ENCODE measurements at places on chromosomes 5 and 9. TPM values are rescaled to one million over a fixed set of nuclear protein-coding genes. Genes with fewer than 3 reads are reported as not detected.
A peak's percentile ranks its signal among the peaks of the same experiment; 100 is the strongest.

Gene CHSY3
- 5.4 TPM for polyA plus RNA-seq

DNA sequence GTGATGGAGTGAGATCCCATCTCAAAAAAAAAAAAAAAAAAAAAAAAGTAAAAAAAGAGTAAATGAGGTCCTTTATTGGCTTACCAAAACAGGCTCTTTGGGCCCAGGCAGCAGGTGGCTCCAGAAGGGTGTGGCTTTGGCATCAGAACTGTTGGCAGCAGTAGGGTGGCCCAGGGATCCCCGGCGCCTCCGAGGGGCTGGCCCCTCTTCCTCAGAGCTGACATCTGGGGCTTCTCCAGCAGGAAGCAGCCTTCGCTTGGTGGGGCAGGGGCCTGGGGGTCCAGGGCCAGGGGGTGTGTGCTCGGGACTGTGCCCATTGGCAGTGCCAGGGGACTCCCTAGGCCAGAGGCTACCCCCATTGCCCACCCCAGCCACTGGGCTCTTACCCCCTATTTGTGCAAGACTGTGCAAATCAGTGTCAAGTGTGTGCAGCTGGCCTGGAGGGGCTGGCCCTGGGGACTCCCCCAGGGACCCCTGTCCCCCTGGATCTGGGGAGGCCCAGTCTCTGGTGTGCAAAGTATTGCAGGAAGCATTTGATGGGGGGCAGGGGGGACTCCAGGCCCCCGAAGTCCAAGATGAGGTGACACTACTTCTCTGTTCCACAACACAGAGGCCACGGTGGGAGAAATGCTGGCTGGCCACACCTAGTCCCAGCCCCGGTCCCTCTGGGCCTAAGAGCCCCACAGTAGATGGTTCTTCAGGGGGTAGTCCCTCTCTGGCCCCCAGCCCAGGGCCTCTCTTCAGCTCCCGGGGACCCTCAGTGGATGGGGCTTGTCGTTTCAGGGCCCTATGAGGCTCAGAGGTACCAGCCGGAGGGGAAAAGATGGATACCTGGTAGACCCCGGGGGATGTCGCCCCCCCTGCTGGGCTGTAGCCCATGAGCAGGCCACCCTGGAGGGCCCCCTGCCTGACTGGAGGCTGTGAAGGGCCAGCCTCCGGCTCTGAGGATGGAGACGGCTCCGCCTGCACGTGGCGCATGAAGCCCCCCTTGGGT is 4.7 kb upstream of the STOML2 start:
- DNase-seq: no peak

GRCh38 chr9:131621551-131622358 is 76.4 kb downstream of the PRRT1B start:
- no peak for DNase-seq

GRCh38 chr9:128175102-128175563 is 15.1 kb downstream of the BBLN start:
- DNase-seq: no peak

DNA sequence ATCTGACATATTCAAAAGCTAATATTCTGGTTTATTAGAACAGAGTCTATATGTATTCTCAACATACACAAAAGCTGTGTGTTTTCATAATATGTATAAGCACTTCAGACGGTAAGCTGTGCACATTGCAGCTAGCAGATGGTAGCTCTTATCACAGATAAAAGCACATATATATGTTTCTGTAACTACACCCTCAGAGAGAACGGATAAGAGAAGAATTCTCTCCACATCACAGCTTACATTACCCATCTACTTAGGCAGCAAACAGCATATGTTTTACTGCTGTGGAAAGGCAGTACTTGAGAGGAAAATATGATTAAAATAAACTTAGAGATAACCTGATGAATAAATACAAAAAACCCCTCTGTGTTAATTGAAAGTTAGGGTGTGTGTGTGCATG is 450.9 kb upstream of the ZNF608 start:
- no peak for DNase-seq

DNA sequence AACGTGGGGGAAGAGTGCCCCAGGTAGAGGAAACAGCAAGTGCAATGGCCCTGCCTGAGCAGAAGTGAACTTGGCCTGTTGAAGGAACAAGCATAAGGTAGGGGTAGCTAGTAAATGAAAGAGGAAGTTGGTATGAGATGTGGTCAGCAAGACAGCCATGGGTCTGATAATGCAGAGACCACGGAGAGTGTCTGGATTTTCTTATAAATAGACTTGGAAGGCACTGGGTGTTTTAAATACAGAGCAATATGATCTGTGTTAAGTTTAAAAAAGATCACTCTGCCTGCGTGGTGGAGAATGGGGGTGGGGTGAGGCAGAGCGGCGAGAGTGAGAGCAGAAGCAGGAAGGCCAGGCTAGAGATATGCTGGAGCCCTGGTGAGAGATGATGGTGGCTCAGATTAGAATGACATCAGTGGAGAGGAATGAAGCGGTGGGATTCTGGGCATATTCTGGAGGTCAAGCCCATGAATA is 4.2 kb downstream of the ADAM19 start:
- no peak for DNase-seq

DNA sequence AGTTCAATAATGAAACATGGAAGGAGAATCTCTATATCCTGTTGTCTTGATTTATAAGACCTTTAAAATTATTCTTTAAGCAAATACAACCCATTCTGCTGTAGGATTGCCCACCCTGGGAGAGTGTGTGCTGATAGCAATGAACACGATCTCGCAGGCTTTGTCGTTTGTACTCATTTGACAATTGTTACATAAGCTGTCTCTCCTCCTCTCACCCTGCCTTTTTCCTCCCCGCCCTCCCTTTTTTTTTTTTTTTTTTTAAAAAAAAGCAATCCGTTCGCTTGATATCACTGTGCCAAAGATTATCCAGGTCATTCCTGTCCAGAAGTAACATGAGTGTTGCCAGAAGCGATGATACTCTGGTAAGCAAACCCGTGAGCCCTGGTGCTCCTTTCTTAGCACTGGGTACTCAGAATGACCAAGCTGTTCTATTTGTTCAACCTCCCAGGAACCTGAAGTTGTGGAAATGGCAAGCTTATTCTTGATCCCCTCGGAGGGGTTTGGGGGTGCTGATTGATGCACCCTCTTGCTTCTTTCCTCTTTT is 82.7 kb upstream of the CTSL start:
- DNase-seq: no peak

- DNase-seq: no peak
Measured at GRCh38 chr9:72038408-72038807, 22.0 kb downstream of the C9orf57 start.

DNA sequence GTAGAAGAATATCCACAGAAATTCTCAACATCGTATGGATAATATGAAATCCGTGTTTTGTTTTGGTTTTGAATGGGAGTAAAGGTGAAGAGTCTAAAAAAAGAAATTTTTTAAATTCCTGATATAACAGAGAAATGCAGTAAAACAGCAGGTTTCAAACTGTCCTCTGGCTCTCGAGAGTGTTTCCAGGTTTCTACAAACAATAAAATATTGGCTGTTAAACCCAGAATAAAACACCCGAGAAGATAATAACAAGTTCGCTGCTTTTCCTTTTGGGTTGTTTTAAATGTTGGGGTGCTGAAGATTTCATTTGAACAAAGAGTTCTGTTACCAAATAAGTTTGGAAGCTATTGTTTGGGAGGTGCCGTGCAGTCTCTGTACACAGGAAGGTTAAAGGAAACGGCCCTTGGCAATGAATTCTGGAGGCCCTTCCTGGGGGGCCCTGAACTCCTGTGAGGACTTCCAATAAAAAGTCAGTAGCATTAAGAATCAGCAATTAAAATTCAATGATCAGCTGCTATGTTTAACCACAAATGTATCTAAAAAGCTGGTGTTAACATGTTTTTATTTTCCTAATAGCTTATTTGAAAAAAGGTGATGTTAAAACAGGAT is 215.8 kb downstream of the TSSK1B start:
- DNase-seq: no peak

DNA sequence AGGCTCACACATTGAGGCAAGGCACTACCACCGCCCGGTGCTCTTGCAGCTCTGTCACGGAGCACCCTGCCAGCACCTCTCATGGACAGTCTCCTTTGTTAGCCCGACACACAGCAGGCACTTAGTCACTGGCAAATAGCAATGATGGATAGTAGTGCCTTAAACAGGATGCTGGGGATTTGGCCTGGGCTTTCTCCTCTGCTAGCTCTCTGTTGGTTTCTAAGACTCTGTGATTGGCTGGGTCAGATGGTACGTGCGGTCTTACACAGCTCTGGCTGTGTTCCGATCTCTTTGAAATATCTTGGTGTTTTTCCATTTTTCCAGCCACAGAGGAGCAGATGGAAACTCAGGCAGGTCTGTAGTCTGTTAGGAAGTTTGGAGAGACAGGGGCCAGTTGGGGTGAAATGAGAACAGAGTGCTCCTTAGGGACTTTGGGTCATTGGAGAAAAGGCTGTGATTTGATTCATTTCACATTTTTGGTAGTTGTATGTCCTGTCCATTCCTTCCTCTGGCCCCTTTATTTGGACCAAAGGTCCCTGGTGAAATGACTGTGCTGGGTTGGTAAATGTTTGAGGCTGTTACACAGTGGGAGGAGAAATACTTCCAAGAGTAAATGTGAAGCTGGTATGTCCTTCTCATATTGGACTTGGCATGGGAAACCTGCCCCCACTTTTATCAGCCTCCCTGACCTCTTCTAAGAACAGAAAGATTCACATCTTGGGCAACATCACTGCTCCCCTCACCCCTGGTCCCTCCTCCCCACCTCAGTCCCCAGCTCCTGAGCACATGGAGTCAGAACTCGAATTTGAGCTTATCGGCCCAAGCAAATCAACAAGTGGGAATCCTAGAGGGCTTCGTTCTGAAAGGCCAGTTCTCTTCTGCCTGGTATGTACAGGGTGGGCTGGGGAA is 3.4 kb downstream of the SMIM3 start:
- no peak for DNase-seq

- DNase-seq: peak; percentile 97
Measured at GRCh38 chr9:134434894-134435506, 108.7 kb downstream of the RXRA start.

Gene LMBRD2
- 17.7 TPM for polyA plus RNA-seq

GRCh38 chr5:116778032-116778431 is 203.4 kb upstream of the SEMA6A start:
- DNase-seq: no peak

DNA sequence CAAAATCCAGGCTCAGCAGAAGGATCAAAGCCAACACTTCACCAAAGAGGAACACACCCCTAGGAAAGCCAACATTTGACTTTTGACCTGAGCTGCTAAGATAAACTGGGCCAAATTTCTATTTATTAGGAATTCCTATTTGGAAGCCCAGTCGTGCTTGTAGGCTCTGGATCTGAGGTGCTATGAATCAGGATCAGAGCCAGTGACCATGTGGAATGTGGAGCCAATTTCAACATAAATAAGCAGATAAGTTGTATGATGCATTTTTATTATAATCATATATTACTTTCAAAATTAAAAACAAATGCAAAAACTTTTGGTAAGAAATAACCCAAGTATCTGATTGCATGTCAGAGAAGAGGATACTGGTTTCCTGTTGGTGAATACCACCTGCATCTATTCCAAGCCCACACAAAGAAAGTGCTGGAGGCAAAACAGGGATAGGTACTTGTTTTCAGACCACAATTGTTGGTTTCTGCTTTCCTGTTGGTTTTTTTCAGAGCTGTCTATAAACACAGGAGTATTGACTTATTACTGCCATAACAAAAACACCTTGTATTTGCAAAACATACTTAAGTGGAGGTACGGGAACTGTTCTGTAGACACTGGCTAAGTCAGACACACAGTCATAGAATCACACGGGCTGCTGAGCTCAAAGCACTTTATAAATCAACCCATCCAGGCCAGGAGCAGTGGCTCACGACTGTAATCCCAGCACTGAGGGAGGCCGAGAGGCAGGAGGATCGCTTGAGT is 52.8 kb downstream of the ARL15 start:
- no peak for DNase-seq

Gene HAUS6
- 18.5 TPM for polyA plus RNA-seq

Gene IRX2
- polyA plus RNA-seq: 23.1 TPM

DNA sequence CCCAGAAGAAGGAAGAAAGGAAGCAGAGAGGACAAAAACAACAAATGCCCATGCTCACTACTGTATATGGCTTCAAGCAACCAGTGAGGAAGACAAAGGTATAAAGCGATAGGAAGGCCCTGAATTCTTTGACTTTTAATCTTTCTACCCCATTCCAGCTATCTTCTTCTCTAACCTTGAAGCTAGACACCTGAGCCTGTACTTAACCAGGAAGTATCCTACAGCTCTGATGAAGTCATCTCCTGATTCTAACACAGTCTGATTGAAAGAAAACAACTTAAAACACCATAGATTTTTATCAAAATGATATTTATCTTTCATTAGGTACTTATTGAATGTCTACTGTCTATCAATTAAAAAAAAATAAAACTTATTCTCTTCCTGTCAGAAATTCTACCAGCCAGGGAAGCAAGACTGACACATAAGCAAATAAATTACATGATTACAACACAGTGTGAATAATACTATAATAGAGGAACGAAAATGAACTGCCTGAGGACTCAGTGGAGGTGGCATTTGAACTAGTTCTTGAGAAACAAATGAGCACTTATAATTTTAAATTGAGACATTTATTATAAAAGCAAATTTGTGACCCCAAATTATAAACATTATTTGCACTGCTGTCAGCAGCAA is 123.3 kb upstream of the ELL2 start:
- DNase-seq: no peak

Gene GFI1B
- 0.72 TPM for polyA plus RNA-seq

Gene OR1N2
- polyA plus RNA-seq: not detected

Gene PTGES
- 3.7 TPM for polyA plus RNA-seq

- no peak for DNase-seq
Measured at GRCh38 chr5:113219695-113220094, 215.1 kb downstream of the TSSK1B start.

Gene SHB
- polyA plus RNA-seq: 14.5 TPM

DNA sequence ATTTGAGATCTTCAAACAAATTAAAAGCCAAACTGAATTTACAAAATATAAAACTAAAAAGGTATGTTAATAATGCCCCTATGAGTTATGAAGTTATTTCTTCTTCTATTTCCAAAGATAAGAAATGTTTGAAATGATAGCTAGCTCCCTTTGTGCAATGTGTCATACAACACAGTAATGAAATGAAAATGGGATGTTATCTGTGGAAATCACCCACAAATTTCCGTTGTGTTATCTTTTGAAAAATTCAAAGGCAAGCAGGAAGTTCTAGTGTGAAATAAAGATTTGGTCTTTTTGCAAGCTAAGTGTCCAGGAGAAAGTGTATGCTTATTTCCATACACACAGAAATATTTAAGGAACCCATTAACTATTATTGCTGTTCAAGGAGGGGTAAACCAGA is 375.3 kb upstream of the PRR16 start:
- DNase-seq: no peak

- DNase-seq: peak; percentile 93
Measured at GRCh38 chr9:37903647-37904444, at the start of gene SLC25A51. SLC25A51 (minus strand) TSS chr9:37904127; CDS start chr9:37888550, 15,577 bp downstream.

Gene ISCA1
- 59.5 TPM for polyA plus RNA-seq

- DNase-seq: peak; percentile 67
Measured at GRCh38 chr5:138138949-138139780, at the start of gene NME5. NME5 (minus strand) TSS chr5:138139428; CDS start chr5:138138780, 648 bp downstream.

Data from right renal cortex interstitium (tissue), 3 donors.